ENCODE measurements at places on chromosomes 16 and 17.

GRCh38 chr16:12455287-12455798 is 348.3 kb downstream of the CPPED1 start:
- no peak for DNase-seq

- DNase-seq = no peak
Observed at GRCh38 chr16:50388496-50388895, 19.7 kb upstream of the BRD7 start.

DNA sequence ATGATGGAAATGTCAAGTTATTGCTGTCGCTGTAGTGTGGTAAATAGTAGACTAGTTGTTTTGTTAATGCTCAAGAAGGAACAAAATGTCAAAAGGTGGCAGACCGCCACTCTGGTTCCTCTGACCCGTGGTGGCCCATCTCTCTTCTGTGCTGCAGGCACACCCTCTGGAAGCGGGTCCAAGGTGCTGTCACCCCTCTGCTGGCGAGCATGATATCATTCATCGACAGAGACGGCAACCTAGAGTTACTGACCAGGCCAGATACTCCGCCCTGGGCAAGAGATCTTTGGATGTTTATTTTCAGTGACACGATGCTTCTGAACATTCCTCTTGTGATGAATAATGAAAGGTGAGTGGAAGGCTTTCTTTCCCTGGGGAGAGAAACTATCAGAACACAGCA is 56.8 kb upstream of the ENDOV start:
- DNase-seq = no peak

DNA sequence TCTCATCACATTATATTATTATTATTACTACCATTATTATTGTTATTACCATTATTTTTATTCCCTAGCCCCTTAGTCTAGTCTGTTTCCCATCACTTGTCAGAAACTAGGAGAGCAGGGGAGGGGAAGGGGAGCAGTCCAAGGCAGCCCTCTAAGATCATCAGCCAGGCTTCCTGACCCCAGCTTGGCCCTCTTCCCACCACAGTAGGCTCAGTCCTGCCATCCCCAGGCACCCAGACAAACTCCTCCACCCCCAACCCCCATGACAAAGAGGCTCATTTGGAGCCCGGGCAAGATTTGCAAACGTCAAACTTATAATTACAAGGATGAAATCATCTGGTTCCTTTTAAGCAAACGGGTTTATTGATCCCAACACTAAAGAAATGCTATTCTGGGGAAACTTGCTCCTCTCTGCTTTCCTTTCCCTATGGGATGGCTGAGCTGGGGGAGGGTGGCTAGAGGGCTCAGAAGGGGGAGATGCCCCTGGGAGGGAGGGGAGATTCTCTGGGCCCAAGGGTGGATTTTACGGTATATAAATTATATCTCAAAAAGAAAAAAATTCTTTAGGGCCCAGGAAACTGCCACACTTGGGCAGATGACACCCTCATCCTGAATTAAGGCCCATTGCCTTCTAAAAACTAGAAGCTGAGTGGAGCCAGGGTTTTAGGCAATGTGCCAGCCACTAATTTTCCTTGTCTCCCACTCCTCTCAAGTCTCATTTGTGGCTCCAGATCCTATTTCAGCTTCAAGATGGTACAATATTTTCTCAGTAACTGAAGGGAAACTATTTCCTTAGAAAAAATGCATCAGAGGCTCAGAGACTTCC is 4.4 kb upstream of the CBFB start:
- no peak for DNase-seq

DNA sequence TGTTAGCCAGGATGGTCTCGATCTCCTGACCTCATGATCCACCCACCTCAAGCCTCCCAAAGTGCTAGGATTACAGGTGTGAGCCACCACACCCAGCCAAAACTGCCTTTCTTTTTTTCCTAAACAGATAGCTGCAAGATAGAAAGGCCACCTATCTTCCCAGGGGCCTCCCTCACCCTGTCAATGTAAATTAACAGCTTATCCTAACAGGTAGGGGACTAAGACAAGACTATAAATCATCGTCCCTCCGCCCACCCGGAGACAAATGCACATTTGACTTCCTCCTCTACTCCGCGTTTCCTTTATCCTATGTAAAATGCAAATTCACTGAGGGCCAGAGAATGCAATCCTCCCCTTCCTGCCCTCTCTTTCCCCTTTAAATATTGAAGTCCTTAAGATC is 71.4 kb downstream of the MARF1 start:
- no peak for DNase-seq

DNA sequence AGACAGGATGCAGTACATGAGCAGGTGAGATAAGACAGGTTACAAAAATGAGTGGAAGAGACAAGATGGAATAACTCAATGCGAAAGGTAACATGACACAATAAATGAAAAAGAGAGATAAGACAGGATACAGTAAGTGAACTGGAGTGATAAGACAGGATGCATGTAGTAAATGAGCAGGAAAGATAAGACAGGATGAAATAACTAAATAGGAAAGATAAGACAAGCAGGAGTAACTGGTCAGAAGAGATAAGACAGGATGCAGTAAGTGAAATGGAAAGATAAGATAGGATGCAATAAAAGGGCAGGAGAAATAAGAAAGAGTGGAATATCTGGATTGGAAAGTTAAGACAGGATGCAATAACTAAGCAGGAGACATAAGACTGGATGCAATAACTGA is 8.3 kb upstream of the MYH4 start:
- DNase-seq = no peak

GRCh38 chr17:79790805-79791734 is 5.8 kb downstream of the CBX8 start:
- DNase-seq = no peak

DNA sequence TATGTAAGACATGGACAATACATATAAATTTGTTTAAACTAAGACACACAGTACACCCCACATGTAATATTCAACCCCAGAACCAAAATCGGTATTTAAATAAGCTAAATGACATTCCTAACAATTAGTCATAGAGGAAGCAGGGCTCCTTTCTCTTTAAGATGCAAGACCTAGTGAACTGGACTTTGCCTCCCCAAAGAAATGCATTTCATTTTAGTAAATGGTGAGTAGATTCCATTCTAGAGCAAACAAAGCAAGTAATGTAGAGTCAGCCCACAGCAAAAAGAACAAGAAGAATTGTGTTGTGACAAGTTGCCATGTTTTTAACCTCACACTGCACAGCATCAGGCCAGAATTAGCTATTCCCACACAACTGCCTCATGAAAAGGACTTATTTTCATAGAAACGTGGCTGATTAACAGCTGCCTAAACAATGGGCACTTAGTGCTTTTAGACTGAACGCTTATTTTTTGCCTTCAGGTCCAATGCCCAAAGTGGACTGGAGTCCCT is 14.4 kb downstream of the DNAJC7 start:
- DNase-seq = no peak

GRCh38 chr17:7440834-7441195 is 1.5 kb downstream of the FGF11 start:
- no peak for DNase-seq

GRCh38 chr16:9033125-9033830 is 58.2 kb upstream of the HAPSTR1 start:
- DNase-seq = no peak

DNA sequence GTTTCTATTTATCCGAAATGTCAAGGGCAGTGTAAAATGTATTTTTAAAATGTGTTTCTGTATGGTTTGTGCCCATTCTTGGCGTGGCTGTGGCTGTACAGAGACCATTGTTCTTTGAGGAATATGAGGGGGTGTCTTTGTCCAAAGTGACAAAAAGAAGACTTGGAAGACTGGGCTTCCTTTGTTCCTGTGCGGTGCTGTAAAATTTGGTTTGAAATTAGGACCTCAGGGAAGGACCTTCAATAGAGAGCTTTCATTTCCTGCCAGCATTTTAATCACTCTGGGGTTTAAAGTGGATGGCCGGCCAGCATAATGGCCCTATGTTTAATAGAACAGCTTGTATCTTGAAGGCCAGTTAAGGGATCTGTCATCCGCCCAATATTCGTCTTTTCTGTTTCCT is 190.1 kb upstream of the TBX2 start:
- DNase-seq = no peak

- DNase-seq = no peak
Observed at GRCh38 chr17:65270499-65271253, 133.5 kb downstream of the RGS9 start.

- DNase-seq = no peak
Observed at GRCh38 chr16:57184887-57185445, 873 bp downstream of the PSME3IP1 start.

- no peak for DNase-seq
Observed at GRCh38 chr16:69839798-69840409, 77.8 kb downstream of the WWP2 start.

DNA sequence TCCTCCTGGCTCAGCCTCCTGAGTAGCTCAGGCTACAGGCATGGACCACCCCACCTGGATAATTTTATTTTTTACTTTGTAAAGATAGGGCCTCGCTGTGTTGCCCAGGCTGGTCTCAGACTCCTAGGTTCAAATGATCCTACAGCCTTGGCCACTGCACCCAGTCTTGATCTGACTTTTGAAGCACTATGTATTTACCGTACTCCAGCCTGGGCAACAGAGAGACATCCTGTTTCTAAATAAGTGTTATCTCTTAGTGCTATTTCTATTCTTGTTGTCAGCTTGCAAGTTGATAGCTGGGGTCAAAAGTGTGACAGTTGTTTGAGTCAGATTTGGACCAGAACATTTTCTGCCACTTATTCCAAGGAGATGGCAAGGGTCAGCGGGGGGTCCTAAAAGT is 486.4 kb downstream of the NPIPA7 start:
- no peak for DNase-seq

DNA sequence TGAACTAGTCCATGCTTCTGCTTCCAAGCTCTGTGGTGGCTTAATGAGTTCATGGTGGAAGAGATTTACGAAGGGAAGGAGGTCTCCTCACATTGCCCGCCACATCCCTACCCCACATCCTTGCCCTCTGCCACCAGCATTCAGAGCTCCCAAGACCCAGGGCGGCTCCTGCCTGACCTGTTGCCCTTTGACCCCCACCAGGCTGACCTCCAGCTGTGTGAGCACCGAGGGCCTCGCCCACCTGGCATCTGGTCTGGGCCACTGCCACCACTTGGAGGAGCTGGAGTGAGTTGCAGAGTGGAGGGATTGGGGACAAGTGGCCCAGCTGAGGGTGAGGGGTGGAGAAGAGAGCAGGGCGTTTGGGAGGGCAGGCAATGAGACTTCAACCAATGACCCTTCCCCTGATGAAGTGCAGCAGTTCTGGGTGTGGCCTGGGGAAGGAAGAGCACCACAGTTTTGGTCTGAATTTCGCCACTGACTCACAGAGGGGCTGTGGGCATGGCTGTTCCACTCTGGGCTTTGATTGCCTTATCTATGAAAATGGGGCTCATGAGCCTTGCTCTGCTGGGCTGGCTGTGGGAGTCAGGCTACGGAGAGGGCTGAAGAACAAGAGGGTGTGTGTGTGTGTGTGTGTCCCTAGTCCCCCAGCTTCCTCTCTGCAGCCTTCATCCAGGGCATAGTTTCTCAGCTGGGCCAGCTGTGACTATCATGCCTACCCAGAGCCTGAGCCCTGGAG is 22.6 kb upstream of the CPNE2 start:
- DNase-seq = no peak

DNA sequence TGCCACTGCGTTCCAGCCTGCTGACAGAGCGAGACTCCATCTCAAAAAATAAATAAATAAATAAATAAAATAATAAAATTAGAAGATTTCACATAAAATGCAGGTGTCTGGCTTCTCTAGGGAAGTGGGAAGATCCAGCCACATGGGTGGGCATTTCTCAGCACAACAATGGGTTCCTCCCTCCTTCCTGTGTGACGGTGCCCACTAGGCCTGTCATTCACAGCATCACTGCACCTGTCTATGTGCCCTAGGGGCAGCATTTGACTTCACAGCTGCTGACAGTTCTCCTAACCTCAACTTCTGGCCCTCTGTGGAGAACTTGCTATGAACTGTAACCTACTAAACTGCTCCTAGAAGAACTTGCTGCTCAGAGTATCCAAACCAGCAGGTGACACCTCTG is 3.0 kb downstream of the ABHD15 start:
- DNase-seq = no peak
